Occipital lobe (tissue), 3 donors: ENCODE measurements at places on chromosomes 4 and X. TPM values are rescaled to one million over a fixed set of nuclear protein-coding genes. Genes with fewer than 3 reads are reported as not detected.

Gene WNK3
- 65.8 TPM for total RNA-seq

Gene MID1
- total RNA-seq, result 24.6 TPM

Gene ZAR1
- total RNA-seq, result not detected

Gene C4orf50
- total RNA-seq, result 17.0 TPM

Gene AADAT
- total RNA-seq, result 18.6 TPM
